ENCODE measurements at places on chromosomes 2 and 18.

GRCh38 chr2:125408874-125409538, 1247.0 kb upstream of the GYPC start:
- no peak for DNase-seq

GRCh38 chr18:5198311-5198710, 1.3 kb upstream of the AKAIN1 start:
- peak; percentile 79 for DNase-seq

DNA sequence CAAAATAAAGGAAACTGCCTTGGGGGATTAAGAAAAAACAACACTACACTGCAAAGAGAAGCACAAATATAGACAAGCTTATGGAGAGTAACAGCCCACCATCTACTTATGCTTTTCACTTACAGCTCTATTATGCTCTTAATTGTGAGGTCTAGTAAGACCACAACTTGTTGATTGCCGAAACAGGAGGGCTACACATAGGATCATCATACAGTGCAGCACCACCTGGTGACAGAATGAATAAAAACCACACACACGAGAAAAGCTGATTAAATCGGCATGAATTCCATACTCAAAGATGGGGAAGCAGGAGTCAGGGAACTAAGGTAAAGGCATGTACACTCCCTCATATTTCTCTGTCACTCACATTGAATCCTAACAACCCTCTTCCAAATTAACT, 259.2 kb downstream of the IKZF2 start:
- peak; percentile 1 for DNase-seq

DNA sequence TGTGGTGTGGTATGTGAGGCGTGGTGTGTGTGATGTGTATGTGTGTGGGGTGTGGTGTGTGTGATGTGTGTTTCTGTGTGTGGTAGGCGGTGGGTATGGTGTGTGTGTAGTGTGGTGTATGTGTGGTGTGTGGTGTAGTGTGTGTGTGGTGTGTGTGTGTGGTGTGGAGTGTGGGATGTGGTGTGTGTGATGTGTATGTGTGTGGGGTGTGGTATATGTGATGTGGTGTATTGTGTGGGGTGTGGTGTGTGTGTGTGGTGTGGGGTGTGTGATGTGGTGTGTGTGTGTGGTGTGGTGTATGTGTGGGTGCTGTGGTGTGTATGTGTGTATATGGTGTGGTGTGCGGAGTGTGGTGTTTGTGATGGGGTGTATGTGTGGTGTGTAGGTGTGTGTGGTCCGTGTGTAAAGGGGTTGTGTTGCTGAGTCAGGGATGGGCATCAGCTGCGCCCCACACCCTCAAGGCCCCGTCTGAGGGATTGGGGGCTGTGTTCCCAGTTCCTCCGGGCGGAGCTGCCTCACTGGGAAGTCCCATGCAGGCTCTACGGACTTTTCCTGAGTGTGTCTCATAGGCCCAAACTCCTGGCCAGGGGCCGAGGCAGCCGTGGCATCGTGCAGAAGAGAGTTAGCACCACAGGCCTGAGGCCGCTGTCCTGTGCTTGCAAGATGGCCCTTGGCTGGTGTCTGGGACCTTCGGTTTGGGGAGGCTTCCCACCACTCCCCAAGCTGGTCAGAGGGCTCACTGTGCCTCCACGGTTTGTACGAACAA, 18.2 kb upstream of the ARL4C start:
- DNase-seq, result no peak

DNA sequence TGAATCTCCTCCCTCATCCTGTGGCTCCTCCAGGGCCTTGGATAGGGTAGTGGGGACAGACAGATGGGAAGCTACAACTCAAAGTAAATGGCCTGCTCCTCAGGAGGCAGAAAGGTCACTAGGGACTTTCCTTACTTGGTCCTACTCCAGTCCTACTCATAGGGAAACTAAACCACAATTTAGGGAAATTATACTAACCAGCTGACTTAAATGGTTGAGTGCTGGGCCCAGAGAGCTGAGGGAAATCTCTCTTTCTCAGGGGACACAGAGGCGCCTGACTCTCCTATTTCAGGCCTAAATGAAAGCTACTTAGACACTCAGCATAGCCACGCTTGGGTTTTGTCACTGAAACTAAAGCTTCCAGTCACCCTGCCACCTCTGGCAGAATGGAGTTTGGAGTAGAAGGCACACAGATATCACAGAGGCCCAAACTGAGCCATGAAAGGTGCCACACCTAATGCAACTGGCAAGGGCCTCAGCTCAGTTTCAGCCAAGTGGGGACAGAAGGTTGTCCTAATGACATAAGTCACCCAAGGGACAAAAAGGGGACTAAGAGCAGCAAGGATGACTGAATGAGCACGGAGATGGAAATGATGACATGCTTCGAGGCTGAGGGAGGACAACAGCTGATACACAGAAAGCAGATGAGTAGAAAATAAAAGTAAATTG, 24.0 kb downstream of the CERKL start:
- DNase-seq, result peak; percentile 91

- DNase-seq, result peak; percentile 79
These were observed 76.0 kb downstream of the RFTN2 start for GRCh38 chr2:197599285-197599965.

DNA sequence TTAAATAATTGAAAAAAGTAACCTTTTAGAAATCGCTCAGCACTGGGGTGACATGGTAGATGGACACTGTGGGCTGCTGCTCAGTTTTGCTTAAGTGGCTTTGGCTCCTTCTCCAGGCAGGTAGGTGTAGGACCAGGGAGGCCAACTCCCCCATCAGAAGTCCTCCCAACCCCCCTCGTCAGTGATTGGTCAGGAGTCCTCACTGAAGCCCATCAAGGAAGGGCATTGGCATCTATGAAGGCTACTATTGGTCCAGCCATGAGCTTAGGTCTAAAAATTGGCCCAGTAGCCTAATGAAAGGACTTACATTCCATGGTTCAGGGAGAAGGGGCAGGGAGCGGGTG, 34.7 kb downstream of the ST3GAL5 start:
- DNase-seq, result no peak

Data from NCI-H524 (cell line).